CD4-positive, alpha-beta T cell (primary cell): ENCODE measurements at places on chromosomes 5 and 9.

- no peak for DNase-seq
These were observed 35.6 kb upstream of the COL5A1 start for GRCh38 chr9:134605966-134606357.

DNA sequence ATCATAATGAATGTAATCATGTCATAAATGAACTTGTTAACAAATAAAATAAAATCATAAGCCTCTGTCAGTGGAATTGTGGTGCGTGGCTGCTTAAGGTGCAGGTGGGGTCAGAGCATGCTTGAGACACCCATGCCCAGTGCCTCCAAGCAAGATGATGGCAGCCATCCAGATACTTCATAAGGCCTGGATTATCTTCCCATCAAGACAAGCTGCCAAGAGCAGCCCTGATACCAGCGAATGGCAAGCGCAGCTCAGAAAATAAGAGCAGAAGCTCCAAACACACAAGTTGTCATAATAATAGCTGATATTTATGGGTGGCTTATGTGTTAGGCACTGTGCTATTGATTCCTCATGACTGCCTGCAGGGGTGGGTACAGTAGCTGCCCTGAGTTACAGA lies 21.8 kb upstream of the LMX1B start:
- no peak for DNase-seq

DNA sequence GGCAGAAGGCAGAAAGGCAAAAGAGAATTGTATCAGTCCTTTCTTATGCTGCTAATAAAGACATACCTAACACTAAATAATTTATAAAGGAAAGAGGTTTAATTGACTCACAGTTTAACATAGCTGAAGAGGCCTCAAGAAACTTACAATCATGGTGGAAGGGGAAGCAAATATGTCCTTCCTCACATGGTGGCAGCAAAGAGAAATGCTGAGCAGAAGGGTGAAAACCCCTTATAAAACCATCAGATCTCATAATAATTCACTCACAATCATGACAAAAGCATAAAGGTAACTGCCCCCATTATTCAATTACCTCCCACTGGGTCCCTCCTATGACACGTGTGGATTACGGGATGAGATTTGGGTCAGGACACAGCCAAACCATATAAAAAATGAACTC lies 312.5 kb upstream of the PTGER4 start:
- no peak for DNase-seq

- DNase-seq: no peak
These were observed 318.4 kb upstream of the PANK3 start for GRCh38 chr5:168897387-168898122.

GRCh38 chr5:95959051-95959887 lies 2.4 kb downstream of the ELL2 start:
- DNase-seq: peak; percentile 13

- no peak for DNase-seq
These were observed 463.2 kb upstream of the ADAMTS16 start for GRCh38 chr5:4676934-4677333.

DNA sequence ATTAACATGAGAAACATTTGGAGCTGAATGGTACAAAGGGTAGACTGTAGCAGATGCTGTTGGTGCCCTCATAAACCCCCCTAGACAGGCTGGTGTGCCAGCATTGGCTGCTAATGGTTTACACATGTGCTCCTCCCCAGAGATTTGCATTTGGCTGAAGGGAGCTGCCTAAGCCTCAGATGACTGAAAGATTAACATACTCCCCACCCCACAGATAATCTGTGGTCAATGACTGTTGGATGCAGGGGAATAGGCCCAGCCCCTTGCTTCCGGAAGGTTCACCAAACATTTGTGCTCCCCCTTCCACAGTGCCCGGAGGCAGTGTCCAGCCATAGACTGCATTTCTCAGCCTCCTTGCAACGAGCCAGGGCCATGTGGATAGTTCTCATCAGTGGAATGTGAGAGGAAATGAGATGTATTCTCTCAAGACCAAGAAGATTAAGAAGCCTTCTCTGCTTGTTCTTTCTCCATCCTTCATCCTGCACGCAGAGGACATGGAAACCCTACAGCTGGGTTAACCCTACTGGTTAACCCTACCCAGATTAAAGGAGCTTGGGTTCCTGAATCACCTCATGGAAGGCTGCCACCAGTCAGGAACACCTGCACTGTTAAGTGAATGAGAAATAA lies 79.6 kb downstream of the PHAX start:
- no peak for DNase-seq

- DNase-seq: no peak
These were observed 20.6 kb upstream of the CRB2 start for GRCh38 chr9:123335193-123335985.

DNA sequence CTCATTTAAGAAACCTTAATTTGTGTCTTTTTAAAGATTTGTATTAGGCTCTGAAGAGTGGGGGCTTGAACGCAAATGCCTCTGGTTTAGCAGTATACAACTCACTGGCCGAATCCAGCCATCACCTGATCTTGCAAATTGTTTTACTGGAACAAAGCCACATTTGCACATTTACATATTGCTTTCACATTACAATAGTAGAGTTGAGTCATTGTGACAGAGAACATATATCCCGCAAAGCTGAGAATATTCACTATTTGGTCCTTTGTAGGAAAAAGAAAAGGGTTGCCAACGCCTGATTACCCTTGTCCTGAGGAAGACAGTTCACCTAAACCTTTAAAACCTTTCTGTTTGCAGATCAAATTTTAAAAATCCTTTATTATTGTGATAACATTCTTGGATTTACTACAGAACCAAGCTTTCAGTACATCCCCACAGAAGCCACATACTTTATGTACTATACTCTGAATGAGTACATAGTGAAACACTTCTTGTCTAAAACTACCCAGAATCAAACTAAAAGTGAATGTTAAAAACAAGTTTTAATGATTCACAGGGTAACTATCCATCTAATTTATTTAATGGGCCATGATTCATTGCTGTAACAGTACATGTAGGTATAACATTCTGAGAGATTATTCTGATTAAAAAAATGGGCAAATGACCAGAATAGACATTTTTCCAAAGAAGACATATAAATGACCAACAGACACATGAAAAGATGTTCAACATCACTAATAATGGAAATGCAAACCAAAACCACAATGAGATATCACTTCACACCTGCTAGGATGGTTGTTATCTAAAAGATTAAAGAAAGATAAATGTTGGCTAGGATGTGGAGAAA lies 161.0 kb downstream of the SLC25A46 start:
- no peak for DNase-seq

DNA sequence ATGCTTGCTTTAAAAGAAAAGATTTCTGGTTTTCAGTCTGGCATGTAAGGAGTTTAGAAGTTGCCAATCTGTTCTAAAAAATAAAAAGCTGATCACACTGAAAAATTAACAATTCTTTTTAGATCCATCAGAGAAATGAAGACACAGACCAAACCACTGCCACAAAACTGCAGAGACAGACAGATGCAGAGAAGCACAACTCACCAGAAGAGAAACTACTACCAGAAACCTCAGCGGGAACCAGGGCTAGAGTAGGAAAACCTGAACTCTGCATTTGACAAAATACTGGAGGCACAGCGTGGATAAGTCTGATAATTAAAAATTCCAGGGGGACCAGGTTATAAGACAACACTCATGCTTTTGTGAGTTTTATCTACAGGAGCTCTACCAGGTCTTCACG lies 28.8 kb downstream of the FBXL17 start:
- no peak for DNase-seq

DNA sequence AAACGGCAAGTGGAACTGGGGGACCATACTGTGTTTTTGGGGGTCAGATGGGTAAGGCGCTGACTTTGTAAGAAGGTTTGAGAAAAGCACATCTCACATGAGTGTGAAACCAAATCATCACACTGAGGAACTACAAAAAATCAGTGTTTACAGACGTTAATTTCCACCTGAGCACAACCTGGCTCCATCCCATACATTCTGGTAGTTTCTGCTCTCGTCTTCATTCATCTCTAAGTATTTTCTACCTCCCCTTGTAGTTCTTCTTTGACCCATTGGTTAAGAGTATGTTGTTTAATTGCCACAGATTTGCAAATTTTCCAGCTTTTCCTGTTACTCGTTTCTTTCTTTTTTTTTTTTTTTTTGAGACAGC lies 8.9 kb upstream of the DPP7 start:
- DNase-seq: no peak

DNA sequence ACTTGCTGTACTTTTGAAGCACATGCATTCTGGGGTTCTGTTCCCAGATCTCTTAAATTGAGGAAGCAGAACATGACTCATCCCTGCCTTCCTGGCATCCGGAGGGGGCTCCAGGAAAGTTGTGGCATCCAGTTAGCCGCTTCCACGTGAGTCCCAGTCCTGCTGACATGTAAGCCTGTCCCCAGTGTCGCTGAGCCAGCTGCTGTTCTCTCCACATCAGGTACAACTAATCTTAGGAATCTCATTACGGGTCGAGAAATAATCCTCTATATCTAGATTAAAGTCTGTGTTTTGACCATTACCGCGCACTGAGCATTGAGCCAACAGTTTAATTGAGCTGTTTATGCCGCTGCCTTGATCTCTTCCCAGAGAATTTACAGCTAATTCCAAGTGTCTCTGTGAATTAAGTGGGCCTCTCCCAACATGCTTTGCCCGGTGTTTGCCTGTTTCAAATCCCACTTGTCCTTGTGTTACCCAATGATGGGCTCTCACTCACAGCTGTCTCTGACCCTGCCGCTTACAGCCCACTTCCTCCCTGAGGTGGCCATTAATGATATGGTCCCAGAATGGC lies 10.5 kb upstream of the SHB start:
- DNase-seq: no peak

DNA sequence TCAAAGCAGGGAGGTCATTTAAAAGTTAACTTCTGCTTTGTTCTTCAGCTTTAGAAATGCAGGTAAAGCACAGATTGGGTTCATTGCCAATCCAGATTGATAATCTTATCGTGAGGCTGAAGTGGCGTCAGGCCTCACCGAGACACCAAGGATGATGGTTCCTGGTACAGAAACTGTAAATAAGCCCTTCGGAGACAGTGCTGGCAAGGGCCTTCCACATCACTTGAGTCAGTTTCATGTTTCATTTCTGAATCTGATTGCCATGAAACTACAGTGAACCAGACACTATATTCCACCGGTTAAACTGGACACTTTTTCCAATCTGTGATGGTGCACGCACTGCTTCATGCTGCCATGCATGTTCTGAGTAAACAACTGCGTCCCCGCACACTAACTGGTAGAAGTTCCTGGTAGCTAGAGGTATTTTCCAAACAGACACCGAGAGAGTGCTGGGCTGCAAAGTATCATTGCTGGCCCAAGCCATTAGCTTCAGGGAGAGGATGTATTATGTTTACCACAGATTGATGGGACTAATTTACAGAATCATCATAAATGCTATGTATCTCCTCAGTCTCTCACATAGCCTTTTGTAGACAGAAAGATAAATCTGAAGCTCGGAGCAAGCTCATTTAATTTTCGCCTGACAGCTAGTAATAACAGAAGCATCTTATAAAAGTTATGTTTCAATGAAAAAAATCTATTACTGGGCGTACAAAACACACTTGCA lies 336.1 kb downstream of the GLIS3 start:
- DNase-seq: no peak

- no peak for DNase-seq
These were observed 27.5 kb downstream of the CDH6 start for GRCh38 chr5:31221001-31221400.

GRCh38 chr5:141623186-141623585 lies 4.4 kb upstream of the DIAPH1 start:
- DNase-seq: no peak

- DNase-seq: no peak
These were observed 23.1 kb upstream of the SLC9A3 start for GRCh38 chr5:547086-547924.

- DNase-seq: no peak
These were observed 188.9 kb downstream of the ARHGAP26 start for GRCh38 chr5:142958944-142959682.

DNA sequence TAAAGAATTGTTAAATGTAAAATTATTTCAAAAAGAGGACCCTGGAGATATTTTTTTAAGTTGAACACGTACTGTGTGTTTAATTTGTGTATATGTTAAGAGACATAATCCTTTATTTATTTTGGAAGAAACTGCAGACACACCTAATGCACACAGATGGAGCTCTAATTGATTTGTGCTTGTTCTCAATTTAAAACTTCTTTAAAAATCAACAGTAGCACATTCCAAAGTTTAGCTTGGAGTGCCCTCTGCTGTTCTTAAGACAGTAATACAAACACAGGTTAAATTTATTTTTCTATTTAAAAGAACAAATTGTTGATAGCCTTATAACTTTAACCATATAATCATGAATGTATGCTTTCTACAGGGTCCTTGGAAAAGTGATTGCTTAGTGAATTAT lies 277.6 kb upstream of the ADAMTS16 start:
- no peak for DNase-seq

DNA sequence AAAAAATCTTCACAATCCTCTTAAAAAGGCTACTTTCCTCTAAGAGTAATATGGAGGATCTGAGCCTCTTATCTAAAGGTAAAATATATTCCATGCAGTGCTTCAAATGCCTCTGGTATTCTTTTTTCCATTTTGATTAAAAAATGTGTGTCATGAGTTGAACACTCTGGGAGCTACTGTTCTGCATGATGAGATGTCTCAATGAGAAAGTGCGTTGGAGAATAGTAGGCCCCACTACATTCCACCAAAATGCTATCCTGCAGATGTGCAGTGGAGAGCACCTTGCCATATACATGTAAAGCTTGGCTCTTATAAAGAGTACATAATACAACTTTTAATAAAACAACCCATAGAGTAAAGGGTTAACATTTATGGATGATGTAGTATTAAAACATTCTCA lies 26.3 kb downstream of the ALDH1A1 start:
- no peak for DNase-seq

GRCh38 chr5:159438092-159438491 lies 107.8 kb upstream of the IL12B start:
- no peak for DNase-seq

GRCh38 chr5:67799732-67800234 lies 415.8 kb upstream of the PIK3R1 start:
- DNase-seq: no peak

DNA sequence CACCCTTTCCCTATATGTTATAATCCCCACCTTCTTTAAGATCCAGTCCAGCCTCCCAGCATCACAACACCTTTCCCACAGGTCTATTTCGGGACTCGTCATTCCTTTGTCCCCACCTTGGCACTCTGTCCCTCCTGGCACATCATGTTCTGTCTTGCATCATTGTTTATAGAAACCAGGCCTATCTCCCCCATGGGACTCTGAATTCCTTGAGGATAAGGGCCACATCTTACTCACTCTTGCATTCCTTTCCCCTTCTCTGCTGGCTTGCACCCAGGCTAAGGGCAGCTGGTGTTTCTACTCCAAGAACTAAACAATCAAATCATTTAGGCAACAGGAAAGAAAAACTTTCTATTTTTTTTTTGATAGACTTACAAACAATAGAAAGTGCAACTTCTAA lies 205.7 kb downstream of the AGTPBP1 start:
- DNase-seq: no peak
